CD4-positive, alpha-beta T cell treated with Interleukin-4 for 4 hours (primary cell): ENCODE measurements at places on chromosomes 16 and 17.

DNA sequence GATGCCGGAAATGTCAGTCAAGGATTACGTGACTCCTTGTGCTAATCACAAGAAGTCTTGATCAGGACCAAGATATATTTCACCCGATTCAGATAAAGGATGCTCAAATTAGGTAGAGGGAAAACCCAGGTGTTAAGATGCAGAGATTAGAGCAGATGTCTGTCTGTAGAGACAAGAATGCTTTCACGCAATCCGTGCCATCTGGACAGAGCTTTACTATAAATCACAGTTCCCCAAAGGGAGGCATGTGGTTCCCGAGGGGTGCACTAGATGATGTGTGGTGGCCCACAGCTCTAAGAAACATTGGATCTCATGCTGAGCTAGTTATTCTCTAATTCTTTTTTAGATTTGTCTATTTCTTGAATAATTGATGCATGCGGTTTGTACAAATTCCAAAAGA lies 9.8 kb upstream of the MAP3K14 start:
- no peak for DNase-seq

- DNase-seq = peak; percentile 52
Observed at GRCh38 chr16:75616521-75617010, 6.5 kb downstream of the ADAT1 start.

- DNase-seq = no peak
Observed at GRCh38 chr17:48644910-48645557, 18.9 kb upstream of the HOXB9 start.

DNA sequence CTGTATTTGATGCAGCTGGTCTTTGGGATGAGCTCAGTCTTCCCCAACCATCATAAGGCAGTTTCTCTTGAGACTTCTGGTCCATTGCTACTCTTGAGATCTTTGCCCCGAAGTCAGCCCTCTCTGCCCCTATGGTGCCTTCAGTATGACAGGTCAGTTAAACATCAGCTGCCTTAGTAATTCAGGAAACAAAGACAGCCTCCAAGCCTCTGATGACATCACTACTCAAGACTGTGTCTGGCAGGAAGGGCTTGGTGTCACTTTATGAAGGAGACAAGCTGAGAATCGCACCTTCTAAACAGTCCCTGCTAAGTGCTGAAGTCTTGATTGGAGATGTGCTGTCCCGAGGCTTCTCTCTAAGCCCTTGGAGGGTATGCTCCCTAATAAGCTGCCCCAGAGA lies 104.9 kb upstream of the TBX2 start:
- DNase-seq = no peak

DNA sequence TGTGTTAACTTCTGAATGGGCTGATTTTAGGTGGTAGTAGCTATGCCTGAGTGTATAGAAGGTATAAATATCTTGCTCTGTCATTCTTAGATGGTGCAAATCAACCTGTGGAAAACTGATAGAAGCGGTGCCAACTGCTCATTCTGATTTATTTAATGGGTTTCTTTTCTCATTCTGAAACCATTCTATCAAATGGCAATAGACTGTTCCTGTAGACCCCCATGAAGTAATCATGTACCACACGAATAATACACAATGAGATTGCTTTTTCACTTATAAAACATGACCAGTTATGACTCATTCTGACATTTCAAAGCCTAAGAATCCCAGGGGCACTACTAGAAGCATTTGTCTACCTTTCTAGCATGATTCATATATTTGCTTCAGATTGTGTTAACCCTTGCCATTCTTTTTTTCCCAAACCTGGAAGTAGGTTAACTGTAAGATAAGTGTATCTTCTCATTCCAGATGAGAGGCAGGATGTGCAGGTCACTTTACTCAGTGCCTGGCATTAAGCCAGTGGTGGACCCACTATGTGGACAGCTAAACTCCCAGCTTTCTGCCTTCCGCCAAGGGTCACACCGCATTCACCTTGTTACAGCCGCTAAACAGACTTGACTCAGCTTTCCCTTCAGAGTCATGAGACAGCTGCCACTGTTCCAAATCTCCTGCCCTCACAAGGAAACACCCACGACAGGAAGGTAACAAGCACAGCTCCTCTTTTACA lies 16.4 kb upstream of the SLC16A11 start:
- DNase-seq = no peak

- DNase-seq = no peak
Observed at GRCh38 chr17:33492731-33493265, 199.7 kb upstream of the ASIC2 start.

DNA sequence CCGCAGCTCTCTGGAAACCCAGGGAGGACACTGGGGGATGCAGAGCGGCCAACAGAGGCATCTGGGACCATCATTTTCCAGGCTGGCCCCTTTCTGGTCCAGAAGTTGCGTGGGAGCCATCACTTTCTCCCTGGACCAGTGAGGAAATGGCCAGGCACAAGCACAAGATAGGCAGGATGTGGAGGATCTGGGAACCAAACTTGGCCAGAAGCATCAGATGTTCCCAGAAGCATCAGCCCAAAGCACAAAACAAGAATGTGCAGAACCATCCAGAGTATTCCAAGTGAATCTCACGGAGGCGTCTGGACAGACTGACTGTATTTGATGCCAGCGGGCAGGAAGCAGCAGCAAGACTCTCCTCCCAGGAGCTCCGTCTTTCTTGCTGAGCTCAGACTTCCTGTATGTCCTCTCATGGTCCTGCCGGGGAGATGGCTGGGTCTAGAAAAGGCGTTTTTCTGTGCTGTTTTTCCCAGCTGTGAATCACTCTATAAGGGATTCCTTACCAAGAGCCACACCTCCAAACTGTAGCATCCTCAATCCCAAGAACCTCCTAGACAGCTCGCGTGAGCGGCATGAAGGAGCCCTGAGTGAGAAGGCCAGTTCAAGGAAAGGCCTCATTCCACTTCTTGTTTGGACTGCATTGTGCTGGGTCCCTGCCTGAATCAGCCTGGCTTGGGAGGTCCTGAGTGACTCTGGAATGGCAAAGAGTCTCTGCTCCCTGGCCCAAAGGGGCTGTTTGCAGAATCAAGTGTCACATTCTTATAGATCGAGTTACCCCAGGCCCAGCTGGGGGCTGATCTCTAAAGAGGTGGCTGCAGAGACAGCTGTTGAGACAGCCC lies 49.5 kb upstream of the MTSS2 start:
- no peak for DNase-seq

GRCh38 chr17:80097127-80097621 lies 4.2 kb upstream of the GAA start:
- no peak for DNase-seq

GRCh38 chr16:46745617-46746016 lies 2.5 kb downstream of the MYLK3 start:
- DNase-seq = no peak

DNA sequence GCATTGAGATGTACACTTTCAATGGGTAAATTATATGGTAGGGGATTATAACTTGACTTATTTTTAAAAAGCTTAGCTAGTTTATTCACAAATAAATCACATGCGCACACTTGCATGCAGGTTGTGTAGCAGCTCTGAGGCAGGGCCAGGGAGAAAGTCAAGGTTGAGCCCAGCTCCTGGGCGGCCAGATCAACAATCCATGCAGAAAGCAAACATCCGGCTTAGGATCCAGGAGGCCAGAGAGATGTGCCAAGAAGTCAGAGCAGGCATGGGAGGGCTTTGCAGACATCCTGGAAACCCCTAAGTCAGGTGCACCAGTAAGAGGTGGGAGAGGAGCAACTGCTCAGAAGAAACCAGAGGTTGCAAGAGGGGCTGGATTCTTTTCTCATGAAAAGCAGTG lies 186.5 kb downstream of the AXIN2 start:
- DNase-seq = no peak

DNA sequence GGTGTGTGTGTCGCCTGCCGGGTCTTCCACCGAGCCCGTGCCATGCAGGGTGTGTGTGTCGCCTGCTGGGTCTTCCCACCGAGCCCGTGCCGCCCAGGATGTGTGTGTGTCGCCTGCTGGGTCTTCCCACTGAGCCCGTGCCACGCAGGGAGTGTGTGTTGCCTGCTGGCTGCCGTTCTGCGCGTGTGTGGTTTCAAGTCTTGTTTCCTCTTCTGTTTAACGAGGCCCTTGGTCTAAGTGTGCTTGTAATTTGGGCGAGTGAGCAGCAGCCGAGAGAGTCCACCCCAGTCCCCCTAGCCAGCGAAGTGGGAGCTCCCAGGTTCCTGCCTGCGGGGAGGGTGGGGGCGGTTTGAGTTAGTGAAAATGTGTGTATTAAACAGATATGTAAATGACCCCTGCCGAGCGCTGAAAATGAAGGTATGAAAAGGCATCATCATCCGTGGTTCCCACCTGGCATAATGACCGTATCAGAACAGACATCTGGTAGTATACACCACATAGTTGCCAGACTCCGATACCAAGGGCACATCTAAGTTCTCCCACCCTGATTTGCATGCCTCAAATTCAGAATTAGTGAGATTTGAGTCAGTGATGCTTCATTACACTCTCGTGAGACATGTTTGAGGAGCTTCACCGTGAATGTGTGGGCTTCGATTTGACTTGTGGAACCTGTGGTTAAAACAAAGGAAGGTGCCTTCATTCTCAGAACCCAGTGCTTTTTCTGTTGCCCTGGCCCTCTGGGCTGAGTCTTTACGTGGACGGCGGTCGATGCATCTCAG lies 114.5 kb upstream of the CHMP6 start:
- DNase-seq = peak; percentile 51

- no peak for DNase-seq
Observed at GRCh38 chr17:34579017-34579946, at the start of gene TMEM132E. TMEM132E (plus strand) TSS chr17:34579582; CDS start chr17:34581077, 1,495 bp downstream.

DNA sequence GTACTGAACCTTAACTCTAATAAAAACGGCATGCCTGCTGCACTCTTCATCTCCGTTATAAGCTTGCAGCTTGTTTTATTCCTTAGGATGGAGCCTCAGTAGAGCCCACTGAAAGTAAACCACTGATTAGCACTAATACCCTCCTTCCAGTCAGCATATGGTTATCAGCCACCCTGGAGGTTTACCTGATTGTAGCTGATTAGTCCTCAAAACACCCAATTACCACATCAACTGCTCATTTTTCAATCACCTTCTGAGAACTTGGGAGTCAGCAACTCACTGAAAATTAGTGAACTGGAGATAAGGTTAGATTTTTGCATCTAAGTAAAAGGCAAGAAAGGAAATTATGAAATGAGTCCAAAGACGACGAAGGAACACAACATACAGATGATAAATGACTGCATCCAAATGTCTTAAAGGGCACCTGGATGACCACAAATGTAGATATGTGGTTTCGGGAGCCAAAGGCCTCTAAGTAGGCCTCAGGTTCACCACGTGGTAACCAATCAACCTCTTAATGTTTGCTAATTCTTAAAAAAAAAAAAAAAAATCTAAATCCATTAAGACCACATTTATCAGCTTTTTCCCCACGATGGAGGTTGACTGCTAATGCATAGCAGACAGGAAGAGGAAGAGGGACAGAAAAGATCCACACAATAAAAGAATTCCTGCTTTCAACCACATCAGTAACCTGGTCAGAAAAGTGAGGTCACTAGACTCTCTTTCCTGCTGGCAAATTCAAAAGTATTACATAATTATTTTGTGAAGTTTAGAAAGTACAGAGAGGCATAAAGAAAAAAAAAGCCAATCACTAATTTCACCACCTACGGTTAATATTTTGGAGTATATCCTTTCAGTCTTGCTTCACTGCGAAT lies 28.0 kb downstream of the DCUN1D3 start:
- DNase-seq = no peak

- no peak for DNase-seq
Observed at GRCh38 chr17:15882777-15883176, 62.2 kb upstream of the ADORA2B start.
